Stimulated activated CD4-positive, alpha-beta T cell treated with anti-CD3 and anti-CD28 coated beads, Interleukin-2, amount 100 ng/mL, for 4 hours (primary cell): ENCODE measurements at places on chromosomes 1 and 21.

DNA sequence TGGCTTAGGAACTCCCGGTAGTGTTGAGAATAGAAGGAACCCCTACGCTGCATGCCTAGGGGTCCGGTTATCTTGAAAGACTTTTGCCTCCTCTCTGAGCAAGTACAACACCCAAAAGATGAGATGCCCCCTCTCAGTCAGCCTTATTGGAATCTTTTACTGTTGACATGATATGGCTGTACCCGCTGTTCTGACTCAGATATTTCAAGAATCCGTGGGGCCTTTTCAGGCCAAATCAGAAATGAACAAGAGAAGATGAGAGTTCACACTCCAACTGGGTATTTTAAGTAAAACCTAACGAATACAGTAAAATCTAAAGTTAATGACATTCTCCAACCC is 164.2 kb downstream of the PPIAL4G start:
- no peak for DNase-seq

- no peak for DNase-seq
Measured at GRCh38 chr1:109516872-109517271, 7.3 kb upstream of the AMIGO1 start.

- no peak for DNase-seq
Measured at GRCh38 chr1:33219886-33220661, 36.2 kb upstream of the ZNF362 start.

DNA sequence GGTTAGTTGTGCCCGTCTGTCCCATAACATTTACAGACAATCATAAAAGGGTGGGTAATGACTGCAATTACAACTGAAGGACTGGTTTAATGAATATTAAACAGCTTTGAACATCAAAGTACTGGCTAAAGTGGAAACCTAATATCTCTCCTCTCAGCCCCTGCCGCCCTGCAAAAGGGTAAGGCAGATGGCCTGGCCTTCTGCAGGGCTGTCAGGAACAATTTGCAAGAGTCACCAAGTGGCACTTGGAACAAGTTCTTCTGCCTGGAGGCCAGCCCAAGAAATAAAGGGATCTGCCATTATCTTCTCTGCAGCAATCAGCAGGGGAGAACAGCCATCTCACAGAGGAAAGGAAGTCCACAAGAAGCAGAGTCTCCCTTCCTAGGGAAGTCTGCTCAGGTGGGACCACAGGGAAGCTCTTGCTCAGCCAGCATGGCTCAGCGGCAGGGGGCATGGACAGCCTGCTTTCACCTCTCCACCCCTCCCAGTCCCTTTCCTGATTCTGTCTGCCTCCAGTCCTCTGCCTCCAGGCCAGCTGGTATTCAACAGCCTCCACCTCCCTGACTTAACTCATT is 96.1 kb downstream of the TRABD2B start:
- no peak for DNase-seq

DNA sequence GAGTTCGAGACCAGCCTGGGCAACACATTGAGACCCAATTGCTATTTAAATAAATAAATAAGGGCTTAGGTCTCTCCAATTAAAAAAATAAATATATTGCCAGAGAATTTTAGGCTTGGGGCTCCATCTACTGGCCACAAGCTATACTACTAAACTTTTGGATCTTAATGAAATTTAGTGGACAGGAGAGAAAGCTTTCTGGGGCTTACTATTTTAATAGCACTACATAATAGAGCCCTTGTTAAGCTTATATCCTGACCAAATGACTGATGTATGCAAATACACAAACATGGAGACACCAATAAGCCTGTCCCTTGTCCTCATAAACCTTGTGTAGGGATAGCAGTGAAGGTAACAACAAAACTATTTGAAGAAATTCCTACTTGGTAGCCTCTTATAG is 18.4 kb downstream of the CCT3 start:
- no peak for DNase-seq
